ENCODE measurements at places on chromosomes 2 and 18.

- no peak for DNase-seq
Observed at GRCh38 chr2:210971431-210971830, 415.0 kb downstream of the CPS1 start.

GRCh38 chr2:168312036-168312822 lies 64.8 kb upstream of the STK39 start:
- DNase-seq: no peak

DNA sequence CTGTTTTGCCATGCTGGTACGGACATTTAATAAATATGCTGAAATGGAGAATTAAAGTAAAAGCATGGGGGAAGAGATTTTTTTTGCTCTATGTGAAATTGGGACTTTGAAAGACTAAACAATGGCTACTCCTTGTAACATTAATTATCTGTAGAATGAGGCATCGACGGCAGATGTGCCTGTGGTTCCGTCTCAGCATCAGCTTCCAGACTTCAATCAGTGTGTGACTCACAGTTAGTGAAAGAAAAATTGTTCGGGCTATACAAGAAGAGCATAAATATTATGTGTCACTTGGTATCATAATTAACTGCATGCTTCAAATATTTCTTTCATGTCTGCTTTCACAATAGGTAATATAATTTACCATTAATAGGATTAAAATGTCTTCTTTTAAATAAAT lies 117.0 kb upstream of the SMIM21 start:
- no peak for DNase-seq

DNA sequence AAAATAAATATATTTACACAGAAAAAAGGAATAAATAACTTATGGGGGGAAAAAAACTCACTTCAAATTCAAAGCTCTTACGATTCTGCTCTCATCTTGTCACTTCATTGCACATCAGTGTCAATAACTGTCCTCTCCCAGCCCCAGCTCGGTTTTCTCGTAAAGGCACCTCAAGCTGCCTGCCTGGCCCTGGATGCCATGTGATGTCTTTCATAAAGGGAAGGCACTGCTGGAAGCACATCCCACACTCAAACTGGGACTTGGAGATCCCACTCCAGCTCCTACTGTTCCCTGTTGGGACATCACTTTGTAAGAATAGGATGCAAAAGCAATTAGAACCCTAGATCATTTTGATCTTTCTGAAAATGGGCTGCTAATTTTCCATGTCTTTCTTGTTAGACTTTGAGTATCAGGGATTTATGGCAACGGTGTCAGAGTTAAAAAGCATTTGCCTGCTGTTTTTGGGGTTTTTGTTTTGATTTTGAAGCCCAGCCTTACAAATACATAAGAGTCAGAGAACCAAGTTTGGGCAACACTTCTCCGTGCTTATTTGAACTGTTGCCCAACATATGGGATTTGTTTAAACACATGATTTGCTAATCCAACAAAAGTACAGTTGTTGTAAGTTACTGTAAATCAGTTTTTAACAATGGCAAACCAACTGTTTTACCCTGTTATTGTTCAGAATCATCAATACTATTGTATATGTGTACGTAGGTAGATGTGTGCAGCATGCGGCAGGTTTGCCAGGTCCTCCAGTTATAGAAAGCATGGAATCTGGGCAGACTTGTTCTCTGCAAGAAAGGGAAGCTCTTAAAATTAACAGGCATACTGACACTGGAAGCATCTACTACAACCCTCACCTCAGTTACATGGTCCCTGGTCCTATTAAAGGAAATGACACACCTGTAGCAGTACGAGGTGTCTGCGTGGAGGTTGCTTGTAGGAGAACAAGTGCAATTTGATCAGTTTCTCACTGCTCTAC lies 20.6 kb downstream of the SERTAD2 start:
- no peak for DNase-seq

DNA sequence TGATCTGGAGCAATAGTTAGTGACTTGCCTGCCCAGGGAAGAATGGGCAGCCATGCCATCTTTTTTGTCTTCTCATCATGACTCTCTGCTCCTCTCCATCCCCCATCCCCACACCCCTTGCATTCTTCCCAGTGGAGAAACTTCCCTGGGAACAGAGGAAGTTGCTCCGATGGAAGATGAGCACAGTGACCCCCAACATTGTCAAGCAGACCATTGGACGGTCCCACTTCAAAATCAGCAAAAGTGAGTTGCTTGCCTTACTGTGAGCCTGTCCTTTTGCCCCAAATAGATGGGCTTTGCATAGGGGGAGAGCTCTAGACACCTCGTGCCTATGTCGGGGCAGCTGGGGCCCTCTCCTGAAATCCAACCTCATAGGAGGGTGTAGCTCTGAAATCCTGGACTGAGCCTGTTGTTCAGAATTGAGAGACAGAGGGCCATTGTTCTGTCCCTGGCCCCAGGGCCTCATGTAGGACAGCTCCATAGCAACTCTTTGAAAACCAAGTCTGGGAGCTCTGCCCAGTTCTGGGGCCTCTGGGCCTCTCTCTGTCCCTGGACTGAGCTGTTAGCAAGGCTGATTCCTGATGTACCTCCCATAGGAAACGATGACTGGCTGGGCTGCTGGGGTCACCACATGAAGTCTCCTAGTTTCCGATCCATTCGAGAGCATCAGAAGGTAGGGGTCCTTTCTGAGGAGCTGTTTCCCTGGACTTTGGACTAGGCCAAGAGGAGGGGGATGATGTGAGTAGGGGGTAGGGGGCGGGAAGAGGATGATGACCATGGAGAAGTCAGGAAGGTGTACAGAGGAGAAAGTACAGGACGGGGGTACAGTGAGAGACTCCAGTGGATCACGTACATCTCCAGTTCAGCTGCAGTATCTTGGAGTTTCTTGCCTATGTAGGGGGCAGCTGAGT lies 35.2 kb downstream of the TTLL4 start:
- no peak for DNase-seq

DNA sequence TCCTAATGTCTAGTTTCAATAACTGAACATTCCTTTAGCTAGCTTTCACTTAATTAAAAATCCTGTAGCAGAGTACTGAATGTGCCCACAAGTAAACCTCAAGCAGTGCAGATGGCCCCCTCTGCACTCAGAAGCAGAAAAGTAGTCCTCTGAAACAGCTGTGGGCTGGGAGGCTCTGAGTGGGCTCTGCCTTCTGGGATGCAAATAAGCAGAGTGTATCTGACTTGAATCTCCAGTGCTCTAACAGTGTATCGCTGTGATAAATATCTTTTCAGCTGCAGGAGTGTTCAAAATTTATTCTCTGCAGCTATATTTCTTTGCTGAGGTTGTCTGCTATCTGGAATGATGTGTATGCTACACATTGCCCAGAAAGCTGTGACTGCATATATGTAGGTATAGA lies 44.8 kb upstream of the SYT4 start:
- DNase-seq: no peak

GRCh38 chr2:109371481-109372170 lies 242.1 kb downstream of the SEPTIN10 start:
- DNase-seq: no peak

- DNase-seq: peak; percentile 27
Observed at GRCh38 chr18:22342625-22343024, 75.1 kb downstream of the CTAGE1 start.

DNA sequence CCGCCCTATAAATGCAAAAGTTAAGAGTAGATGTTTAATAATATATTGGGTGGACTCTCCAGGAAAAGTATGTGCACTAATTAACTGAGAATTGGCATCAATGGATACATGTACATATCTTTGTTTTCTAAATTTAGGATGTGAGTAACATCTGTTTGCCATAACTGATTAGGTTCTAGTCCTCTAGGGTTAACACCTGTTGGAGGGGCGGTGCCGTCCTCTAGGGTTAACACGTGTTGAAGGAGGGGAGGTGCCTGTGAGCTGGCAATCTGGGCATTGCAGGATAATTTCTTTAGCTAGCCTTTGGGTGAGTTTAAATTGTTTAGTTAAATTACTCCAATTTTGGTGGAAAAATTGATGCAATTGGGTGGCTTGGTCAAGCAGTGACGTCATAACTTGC lies 30.9 kb downstream of the HTR2B start:
- no peak for DNase-seq

- no peak for DNase-seq
Observed at GRCh38 chr18:68532328-68532885, 182.5 kb downstream of the TMX3 start.

DNA sequence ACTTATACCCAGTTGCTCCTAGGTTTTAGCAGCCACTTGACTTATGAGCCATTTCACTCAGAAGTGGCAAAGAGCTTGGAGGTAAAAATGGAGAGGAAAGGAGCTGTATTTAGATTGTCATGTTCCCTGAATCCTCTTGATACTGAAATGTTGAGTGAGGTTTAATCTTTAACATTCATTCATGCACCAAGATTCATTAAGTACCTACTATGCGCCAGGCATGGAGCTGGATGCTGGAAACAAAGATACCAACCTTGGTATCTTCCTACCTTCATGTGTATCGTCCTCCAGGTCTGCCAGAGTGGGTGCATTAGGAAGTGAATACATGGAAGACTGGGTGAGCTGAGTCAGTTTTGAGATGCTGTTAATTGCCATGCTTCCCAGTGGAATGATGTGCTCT lies 23.7 kb downstream of the TPGS2 start:
- no peak for DNase-seq

- DNase-seq: no peak
Observed at GRCh38 chr18:13660510-13660909, 65.8 kb downstream of the FAM210A start.

DNA sequence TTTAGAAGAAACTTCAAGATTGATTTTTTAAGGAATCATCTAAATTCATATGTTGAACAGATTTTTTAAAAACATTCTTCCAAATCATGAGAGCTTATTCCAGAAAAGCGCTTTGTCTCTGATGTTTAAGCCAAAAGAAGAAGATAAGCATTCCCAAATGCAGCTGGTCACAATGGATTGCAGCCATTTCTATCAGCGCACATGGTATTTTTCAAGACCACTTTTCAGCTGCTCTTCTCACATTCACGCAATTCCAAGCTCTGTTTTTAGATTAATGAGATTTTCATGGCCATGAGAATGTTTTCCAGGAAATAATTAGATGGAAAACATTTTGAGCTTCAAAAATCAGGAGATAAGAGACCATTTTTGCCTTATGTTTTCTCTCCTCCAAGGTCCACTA lies 8.7 kb downstream of the OSBPL1A start:
- DNase-seq: no peak

DNA sequence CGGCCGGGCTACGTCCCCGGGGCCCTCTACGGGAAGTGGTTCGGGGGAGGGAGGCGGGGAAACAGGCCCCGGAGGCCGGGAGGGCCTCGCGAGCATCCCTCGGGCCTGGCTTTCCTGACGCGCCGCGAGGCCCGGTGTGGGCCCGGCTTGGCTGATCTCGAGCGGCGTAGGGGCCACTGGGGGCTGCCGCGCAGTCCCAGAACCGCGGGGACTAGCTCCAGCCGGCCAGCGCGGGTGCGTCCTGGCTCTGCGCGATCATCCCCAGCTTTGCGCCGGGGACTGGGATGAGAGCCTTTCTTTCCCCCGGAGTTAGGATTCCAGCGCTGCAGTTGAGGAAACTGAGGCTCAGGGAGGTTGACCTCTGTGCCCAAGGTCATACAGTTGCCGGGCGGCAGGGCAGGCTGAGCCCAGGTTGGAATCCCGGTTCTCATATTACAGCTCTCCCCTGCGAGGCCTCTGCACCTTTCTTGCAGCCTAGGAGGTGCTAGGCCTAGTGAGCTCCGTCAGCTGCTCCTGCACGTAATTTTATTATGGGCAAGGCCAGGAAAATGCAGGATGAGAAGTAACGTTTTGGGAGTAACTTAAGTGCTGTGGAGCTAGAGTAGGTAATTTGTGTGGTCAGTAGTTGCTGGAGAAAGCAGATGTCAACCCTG lies 501 bp downstream of the LPIN1 start:
- DNase-seq: no peak

- no peak for DNase-seq
Observed at GRCh38 chr2:11870064-11870463, 123.6 kb downstream of the LPIN1 start.

GRCh38 chr2:217941886-217942728 lies 60.7 kb downstream of the TNS1 start:
- no peak for DNase-seq

DNA sequence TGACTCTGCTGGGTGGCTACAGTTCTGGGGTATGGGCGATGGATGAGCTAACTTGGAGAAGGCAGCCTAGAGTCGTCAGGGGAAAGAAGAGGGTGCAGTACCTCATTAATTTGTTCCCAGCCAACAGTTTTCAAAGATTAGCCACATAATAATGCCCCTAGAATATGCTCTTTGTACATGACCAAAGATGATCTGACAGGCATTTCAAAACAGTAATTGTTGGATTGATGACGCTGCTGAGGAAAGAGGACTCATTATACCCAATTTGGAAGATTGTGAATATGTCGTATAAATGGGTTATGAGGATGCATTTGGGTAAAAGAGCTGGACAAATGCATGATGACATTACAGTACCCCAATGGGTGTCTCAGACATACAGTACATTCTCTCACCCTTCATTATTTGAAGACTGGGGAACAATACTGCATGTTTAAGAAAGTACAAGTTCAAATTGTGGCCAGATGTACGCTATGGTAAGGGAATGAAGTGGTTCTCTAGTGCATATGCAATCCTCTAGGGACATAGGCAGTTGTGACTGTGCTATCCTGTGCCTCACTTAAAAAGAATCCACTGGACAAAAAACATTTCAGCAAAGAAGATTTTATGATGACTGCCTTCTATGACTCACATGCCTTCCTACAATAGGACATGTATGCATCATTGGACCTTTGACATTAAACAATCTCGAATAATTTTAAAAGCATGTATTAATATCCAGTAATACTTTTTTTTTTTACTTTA lies 233.2 kb downstream of the CNTNAP5 start:
- DNase-seq: no peak

DNA sequence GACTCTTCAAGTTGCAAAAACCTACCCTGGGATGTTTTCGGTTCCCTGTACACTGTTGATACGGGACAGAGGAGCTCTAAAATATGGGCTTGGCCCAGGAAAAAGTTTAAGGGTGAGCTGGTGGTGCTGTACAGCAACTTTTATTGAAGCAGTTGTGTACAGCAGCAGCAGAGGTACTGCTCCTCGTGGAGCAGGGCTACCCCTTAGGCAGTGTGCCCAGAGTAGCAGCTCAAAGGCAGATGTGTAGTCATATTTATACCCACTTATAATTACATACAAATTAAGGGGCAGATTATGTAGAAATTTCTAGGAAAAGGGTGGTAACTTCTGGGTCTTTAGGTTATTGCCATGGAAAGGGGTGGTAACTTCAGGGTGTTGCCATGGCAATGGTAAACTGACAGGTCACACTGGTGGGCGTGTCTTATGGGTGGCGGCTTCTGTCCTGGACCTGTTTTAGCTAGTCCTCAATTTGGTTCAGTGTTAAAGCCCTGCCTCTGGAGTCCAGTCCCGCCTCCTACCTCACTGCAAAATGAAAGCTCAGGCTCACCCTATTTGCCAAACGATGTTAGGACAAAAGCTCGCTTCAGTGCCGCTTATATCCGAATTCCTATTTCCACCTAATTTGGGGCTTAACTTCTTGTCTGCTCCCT lies 203.2 kb downstream of the ETAA1 start:
- DNase-seq: no peak

- no peak for DNase-seq
Observed at GRCh38 chr18:65544701-65545100, 206.1 kb upstream of the CDH7 start.

GRCh38 chr18:37170984-37171383 lies 342.1 kb downstream of the KIAA1328 start:
- no peak for DNase-seq

- peak; percentile 42 for DNase-seq
Observed at GRCh38 chr2:26770986-26771586, 7.0 kb downstream of the SLC35F6 start.

- no peak for DNase-seq
Observed at GRCh38 chr2:209441541-209441940, 17.7 kb downstream of the MAP2 start.
